ENCODE measurements at places on chromosomes 1 and 21.

GRCh38 chr1:53737648-53738204 lies 1.2 kb downstream of the GLIS1 start:
- no peak for DNase-seq

DNA sequence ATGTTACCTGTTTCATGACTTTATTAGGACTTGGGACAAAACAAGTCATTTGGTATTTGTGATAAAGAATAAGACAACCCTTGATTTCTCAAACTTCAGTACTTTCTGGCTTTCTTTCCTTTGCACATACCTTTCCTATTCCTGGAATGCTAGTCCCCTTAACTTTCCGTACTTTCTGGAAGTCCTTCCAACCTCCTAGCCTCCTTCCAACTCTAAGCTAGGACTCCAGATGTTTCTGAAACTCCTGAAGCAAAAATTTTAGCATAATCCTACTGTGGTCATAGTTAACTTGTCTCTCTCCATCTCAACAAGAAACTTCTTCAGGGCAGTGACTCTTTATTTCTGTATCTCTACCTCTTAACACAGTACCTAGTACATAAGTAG lies 19.8 kb upstream of the C1orf105 start:
- DNase-seq = no peak

GRCh38 chr1:225454733-225455132 lies 26.9 kb upstream of the LBR start:
- DNase-seq = no peak

- DNase-seq = no peak
Measured at GRCh38 chr21:45551316-45551715, 9.1 kb upstream of the SLC19A1 start.

DNA sequence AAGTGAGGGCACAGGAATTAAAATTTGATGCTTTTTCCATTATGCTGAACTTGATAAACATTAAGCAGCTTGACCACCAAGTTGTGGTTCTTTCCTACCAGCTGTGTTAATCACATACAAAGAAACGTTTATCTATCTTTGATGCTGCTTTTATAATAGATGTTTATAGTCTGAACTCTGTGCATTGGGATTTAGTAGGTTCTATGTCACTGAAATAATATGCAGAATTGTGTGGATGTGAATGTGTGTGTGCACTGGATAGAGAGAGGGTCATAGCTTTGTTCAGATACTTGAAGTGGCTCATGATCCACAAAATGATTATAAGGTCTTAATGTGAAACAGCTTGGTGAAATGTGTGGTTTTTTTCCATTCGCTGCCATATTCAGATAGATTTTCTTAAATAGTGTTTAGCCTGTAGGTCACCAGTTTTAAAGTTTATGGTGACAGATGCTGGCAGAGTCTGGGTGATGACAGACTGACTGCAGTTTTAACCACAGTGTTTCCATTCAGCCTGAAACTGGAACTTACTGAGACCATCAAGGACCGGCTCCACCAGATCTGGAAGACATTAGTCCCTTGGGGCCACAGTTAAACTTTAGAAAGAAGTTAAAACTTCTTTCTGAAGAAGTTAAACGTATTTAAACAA lies 10.2 kb downstream of the DDI2 start:
- peak; percentile 19 for DNase-seq

- no peak for DNase-seq
Measured at GRCh38 chr1:39230261-39231190, 26.0 kb downstream of the MACF1 start.

DNA sequence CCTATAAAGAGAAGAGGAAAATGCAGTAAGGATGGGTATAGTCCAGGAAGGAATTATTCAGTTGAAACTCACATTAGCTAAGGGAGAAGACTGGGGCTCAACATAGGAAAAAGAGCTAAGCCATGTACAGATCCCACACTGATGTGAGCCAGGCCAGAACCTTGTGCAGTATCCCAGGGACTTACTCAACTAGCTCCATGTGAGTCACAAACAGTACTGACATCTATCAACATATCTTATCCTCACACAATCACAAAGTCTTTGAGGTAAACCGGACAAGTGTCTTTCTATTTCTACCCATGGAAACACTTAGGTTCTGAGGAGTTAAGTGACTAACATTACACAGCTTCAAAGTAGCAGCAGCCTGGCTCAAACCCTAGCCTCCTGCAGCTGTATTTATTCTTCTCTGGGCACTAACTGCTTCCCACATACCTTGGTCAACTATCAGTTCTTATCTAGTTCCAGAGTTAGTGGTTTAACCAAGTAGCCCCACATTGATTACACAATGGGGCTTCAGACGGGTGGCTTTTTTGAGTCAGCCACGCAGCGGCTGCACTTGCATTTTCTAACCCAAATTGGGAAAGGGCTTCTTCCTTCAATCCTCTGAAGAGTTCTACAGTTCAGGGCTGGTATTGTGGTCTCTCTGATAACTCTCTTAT lies 9.5 kb downstream of the CD5L start:
- no peak for DNase-seq

- DNase-seq = no peak
Measured at GRCh38 chr1:210292231-210292871, 36.4 kb upstream of the HHAT start.

DNA sequence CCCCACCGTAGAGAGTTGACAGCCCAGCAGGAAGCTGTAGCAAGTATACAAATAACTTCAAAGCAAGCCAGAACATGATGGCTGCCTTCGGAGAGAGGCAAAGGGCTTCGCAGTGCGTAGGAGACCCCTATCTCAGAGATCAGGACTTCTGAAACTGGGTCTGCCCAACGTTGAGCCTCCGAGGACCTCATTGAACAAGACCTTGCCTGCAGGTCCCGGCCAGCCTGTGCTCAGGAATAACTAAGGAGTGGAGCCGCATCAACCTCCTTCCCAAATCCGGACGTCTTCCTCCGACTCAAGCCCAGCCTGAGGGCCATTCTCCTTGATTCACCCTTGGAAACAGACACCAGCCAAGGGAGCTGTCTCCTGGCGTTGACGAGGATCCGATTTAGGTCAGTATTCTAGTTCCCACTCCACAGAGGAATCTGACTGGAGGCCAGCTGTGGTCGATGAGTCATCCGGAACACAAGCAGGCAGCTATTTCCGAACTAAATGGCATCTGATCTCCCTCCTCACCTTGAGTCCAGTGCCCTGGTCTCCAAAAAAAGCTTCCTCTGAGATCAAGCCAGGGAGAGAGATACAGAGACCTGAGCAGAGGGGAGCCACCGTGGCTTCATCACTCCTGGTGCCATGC lies 166.5 kb upstream of the COA6 start:
- DNase-seq = no peak

DNA sequence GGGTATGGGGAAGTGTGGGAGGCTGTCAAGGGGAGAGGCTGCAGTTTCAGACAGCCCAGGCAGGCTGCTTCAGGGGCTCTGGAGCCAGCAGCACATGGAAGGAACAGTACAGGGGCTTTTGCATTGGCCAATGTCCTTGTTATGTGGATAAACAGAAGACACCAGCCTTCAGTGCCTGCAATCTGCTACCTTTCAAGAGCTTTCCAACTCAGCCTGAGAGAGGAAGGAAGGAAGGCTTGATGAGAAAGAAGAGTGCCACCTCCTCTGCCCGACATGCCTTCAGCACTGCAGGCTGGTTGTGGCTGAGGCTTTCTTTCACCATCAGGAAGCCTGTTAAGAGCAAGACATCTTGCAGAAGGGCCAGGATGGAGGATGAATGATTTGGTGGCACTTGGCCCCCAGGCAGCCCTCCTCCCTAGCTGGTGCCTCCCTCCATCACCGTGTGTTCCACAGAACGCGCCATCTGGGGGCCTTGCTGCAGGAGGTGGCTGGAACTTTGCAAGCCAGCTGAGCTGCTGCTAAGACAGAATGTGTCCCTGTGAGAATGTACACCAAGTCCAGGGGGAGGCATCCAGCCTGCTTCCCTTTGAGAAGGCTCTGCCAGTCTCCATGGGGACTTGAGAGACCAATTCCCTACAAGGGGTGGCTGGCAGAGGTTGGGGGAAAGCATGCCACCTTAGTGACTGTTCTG lies 372.4 kb upstream of the PROX1 start:
- DNase-seq = no peak

DNA sequence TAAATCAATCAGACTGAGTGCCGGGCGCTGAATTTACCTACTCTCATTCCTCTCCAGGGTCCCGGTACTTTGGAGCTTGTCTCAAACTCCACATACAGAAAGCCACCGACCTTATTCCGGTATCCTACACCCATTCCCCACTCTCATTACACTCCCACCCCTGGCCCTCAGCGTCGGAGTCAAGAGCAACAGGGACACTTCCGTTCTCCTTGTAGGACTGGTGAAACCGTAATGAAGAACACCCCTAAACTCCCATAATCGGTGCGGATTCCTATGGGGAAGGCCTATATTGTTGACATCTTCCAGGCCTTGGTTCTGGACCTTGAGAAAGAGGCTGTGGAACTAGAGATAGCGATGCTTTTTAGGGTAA lies 798 bp downstream of the ZBED6 start:
- peak; percentile 10 for DNase-seq

DNA sequence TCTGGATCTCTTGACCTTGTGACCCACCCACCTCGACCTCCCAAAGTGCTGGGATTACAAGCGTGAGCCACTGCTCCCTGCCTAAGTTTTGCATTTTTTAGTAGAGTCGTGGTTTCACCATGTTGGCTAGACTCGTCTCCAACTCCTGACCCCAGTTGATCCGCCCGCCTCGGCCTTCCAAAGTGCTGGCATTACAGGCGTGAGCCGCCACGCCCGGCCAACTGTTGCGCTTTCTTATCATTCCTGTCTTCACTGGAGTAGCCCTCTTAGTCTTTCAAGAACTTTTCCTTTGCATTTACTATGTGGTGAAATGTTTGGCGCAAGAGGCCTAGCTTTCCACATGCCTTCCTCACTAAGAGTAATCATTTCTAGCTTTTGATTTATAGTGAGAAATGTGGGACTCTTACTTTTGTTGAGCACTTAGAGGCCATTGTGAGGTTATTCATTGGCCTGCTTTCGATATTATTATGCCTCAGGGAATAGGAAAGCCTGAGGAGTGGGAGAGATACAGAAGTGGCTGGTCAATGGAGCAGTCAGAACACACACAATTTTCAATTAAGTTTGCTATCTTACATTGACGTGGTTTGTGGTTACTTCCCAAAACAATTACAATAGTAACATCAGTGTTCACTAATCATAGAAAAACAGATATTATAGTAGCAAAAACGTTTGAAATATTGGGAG lies 111.0 kb downstream of the ZMYM4 start:
- DNase-seq = no peak

- DNase-seq = peak; percentile 17
Measured at GRCh38 chr1:45953934-45954847, 150.8 kb downstream of the MAST2 start.

GRCh38 chr1:235507623-235508022 lies 3.4 kb upstream of the B3GALNT2 start:
- DNase-seq = no peak

DNA sequence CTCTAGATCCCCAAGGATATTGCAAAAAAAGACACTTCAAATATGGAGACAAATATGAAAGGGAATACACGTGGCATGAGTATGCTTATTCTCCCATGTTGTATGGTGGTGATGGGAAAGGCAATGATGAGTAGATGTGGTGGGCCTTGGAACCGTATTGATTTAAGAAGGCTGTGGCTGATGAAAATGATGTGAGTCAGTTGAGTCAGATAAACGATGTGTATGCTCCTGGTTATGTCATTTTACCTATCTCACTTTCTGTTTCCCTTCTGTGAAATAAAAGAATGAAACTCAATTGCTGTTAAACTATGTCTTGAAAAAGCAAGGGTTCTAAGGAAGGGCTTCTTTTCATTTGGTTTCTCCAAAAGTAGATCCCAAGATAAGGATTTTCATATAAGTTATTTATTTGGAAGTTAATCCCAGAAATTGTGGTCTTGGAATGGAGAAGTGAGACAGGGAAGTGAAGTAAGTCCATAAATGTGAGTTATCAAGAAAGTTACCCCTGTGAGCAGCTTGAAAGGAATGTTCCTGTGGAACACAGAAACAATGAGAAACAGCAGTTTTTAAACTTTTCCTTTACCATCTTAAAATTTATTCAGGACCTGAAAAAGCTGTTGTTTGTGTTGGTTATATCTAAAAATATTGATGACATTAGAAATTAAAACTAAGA lies 292.0 kb downstream of the DUSP10 start:
- DNase-seq = no peak

GRCh38 chr1:151196292-151196800 lies 2.0 kb upstream of the PIP5K1A start:
- DNase-seq = peak; percentile 73

GRCh38 chr21:20257052-20257740 lies 741.0 kb upstream of the NCAM2 start:
- DNase-seq = no peak

GRCh38 chr1:238581332-238581731 lies 690.6 kb upstream of the ZP4 start:
- no peak for DNase-seq

- DNase-seq = no peak
Measured at GRCh38 chr1:118116909-118117308, 68.1 kb downstream of the SPAG17 start.

GRCh38 chr1:109623601-109624161 lies 4.0 kb downstream of the AMPD2 start:
- DNase-seq = no peak

GRCh38 chr1:220827445-220828178 lies 40.9 kb downstream of the MTARC1 start:
- no peak for DNase-seq

DNA sequence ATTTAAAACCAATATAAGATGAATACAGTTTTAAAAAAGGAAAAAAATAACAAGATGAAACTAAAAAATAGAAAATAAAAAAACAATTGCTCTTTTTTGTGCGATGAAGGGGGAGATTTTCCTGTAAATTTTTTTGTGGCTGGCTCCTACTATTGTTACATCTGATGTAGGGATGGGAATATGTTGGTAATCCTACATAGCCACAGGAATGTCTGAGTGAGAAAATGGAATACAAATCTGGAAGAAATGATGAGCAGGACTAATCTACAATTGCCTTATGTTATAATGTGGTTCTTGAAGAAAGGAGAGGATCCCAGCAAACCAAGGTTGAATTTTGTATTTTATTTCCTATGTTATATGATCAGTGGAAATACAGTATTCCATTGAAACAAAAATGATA lies 40.9 kb downstream of the ATP6V1G3 start:
- peak; percentile 76 for DNase-seq

DNA sequence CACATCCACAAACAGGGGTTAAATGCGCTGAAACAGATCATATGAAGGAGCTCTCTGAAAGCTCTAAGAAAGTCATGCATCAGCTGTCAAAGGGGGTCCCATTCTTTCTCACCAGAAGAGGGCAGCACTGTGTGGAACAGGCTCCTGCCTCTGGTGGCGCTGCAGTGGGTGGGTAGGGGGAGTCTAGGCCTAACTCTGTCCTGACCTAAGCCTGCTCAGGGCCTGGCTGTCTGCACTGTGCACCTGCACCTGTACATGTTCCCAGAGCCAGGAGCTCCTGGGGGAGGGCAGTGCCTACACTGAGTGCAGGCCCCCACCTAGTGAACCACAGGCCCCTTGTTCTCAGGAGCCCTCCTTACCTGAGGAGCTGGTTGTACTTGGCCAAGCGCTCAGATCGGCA lies 16.0 kb downstream of the ENO1 start:
- no peak for DNase-seq

GRCh38 chr1:170769691-170770090 lies 105.8 kb downstream of the PRRX1 start:
- DNase-seq = no peak
